Osteocyte (in vitro differentiated cells): ENCODE measurements at places on chromosomes 12 and 14. TPM values are rescaled to one million over a fixed set of nuclear protein-coding genes. Genes with fewer than 3 reads are reported as not detected.

Gene LALBA
- total RNA-seq, result not detected in 2 replicates

Gene KRT74
- total RNA-seq, result not detected in 2 replicates

GRCh38 chr12:118015944-118016343 is 559 bp upstream of the RFC5 start:
- no peak for DNase-seq
- peaks cover 11% of the 10 kb centered on the region for H3K4me1 ChIP-seq
- H3K27ac ChIP-seq, result peak overlapping the region; percentile 52
- peaks cover 5% of the 10 kb centered on the region for H3K27me3 ChIP-seq
- peak overlapping the region; percentile 81 for H3K4me3 ChIP-seq

- H3K36me3 ChIP-seq, result no peaks in the 10 kb centered on the region
- H3K27ac ChIP-seq, result no peak overlapping the region
- H3K4me3 ChIP-seq, result no peak overlapping the region
These were observed 104.6 kb upstream of the PWP1 start for GRCh38 chr12:107580750-107581618.

DNA sequence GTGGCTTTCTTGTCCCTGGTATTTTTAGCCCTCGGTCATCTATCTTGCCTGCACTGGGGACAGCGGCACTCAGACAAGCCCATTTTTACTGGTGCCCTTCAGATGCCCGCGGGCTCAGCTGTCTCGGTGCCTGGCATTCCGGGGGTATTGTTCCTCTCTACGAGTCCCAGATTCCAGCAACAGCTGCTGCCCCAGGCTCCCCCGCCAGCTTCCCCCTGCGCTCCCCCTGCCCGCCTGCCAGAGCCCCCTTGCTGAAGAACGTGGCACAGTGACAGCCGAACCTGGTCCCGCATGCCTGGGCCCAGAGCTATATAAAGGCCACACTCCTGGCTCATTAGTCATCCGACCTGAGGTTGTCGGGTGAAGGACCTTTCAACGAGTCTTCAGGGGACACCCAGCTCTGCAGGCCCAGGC is 10.9 kb upstream of the MYL2 start:
- H3K4me1 ChIP-seq, result no peaks in the 10 kb centered on the region
- no peak overlapping the region for H3K4me3 ChIP-seq
- peaks cover 22% of the 10 kb centered on the region for H3K27me3 ChIP-seq

- H3K4me1 ChIP-seq, result no peaks in the 10 kb centered on the region
- H3K27ac ChIP-seq, result no peak overlapping the region
- H3K36me3 ChIP-seq, result no peaks in the 10 kb centered on the region
- H3K4me3 ChIP-seq, result no peak overlapping the region
These were observed 26.1 kb upstream of the DIO3 start for GRCh38 chr14:101535232-101535631.

DNA sequence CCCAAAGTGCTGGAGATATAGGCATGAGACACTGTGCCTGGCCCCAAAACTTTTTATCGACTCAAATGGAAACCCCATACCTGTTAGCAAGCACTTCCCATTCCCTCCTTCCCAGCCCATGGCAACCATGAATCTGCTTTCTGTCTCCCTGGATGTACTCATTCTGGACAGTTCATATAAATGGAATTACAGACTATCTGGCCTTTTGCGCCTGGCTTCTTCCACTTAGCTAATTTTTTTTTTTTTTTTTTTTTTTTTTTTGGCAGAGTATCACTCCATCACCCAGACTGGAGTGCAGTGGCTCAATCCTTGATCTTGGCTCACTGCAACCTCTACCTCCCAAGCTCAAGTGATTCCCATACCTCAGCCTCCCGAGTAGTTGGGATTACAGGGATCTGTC is 134.5 kb upstream of the MED13L start:
- no peaks in the 10 kb centered on the region for H3K36me3 ChIP-seq
- no peak for DNase-seq
- H3K27me3 ChIP-seq, result no peaks in the 10 kb centered on the region
- peaks cover 41% of the 10 kb centered on the region for H3K4me1 ChIP-seq
